BJ (cell line): ENCODE measurements at places on chromosomes 12 and 14. TPM values are rescaled to one million over a fixed set of nuclear protein-coding genes. Genes with fewer than 3 reads are reported as not detected.
A peak's percentile ranks its signal among the peaks of the same experiment; 100 is the strongest.

DNA sequence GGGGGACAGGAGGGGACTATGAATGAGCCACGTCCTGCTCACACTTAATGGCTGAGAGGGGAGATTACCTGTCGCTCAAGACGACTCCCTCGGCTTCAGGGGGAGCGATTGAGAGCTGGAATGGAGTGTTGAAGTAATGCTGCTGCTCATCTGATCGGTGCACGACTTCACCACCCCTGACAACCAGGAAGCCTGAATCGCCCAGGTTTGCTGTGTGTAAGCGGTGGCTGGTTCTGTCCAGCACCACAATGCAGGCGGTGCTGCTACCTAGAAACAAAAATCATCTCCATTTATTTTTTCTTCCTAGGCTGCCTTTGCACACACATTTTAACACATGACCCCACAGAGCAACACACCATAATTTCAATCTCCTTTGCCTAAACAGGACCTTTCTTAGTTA, 37.3 kb downstream of the PPTC7 start:
- no peak for DNase-seq

- no peak for DNase-seq
Observed at GRCh38 chr12:91921555-91921954, 224.1 kb downstream of the BTG1 start.

DNA sequence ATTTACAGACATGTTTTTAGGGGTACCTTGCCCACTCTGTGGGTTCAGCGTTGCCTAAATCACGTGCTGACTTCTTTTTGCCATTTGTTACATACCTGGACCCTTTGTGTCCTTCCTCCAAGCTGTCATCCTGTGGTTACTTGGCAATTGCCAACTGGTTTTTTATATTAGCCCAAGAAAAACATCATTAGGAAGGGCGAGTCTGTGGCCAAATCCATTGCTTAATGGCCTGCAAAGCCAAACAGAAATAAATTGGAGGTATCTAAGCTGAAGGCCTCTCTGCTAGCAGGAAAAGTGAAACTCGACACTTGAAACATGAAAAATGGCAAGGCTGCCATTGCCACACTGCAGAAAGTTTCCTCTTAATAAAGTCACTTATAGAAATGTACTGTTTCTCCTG, 190.4 kb downstream of the NUAK1 start:
- no peak for DNase-seq

- no peak for DNase-seq
Observed at GRCh38 chr14:69043596-69044260, 64.6 kb upstream of the ACTN1 start.

DNA sequence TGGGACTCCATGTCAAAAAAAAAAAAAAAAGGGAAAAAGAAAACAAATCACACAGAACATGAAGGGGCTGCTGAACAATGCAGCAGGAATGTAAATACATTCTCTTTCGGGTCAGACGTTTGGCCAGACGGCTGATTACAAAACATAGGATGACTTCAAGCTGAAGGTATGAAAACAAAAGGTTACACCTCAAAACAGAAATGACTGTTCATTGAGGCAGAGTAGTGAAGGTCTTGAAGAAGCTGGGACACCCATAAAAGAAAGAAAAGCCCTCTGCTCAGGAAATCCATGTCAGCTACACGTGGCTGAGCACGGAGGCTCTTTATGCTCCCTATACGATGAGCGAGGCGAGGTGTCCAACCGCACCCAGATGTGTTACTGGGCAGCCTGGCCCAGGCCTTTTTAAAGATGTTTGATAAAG, 37.7 kb downstream of the FGD4 start:
- DNase-seq, result peak; percentile 80

- no peak for DNase-seq
Observed at GRCh38 chr12:11756022-11756421, 106.5 kb downstream of the ETV6 start.

DNA sequence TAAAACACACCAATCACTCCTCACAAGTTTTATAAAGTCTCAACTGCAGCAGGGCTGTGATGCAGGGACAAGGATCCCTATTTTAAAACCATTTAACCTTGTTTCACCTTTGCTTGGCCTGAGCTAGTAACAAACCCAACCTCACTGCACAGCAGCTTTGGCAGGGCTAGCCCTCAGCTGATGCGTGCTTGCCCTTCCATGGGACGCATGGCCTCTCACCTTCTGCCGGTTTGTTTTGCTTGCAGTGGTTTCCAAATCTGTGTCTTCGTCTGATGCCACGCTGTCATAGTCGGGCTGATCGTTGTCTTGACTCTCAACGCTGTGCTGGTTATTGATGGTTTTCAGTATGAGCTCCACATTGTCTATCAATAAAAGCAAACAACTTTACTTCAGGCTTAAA, 43.3 kb downstream of the GIT2 start:
- DNase-seq, result no peak

DNA sequence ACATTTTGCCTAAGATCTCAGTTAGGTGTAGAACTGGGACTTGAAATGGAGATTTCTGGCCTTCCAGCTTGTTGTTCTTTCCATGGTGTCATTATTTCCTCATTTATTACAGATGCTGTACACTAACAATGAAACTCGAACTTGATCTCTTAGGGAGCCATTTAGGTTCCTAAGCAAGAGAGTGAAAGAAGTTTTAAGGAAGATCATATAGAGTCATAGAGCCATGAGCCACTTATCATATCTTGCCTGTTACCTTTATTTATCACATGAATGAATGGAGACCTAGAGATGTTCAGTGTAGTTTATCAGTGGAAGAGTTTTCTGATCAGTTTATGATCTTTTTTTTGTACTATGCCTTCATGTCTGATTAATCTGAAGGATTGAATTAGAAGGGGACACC, 9.9 kb downstream of the HELB start:
- DNase-seq, result no peak

Gene LGR5
- 0.09 and 0.23 TPM in 2 replicates for polyA plus RNA-seq

Gene SERPINA5
- polyA plus RNA-seq, result 0.09 and 0.12 TPM in 2 replicates

Gene WNT1
- polyA plus RNA-seq, result not detected in 2 replicates
